ENCODE measurements at places on chromosomes 6 and 20.

GRCh38 chr6:22466665-22467245 is 102.6 kb upstream of the HDGFL1 start:
- H3K4me1 ChIP-seq = peaks cover 16% of the 10 kb centered on the region
- no peak for DNase-seq
- H3K27me3 ChIP-seq = no peaks in the 10 kb centered on the region

GRCh38 chr6:169866140-169866534 is 114.7 kb downstream of the ERMARD start:
- H3K4me1 ChIP-seq = no peaks in the 10 kb centered on the region
- no peaks in the 10 kb centered on the region for H3K36me3 ChIP-seq
- no peak overlapping the region for H3K27ac ChIP-seq
- no peak overlapping the region for H3K4me3 ChIP-seq
- no peaks in the 10 kb centered on the region for H3K27me3 ChIP-seq

- peaks cover 23% of the 10 kb centered on the region for H3K4me1 ChIP-seq
- peaks cover 25% of the 10 kb centered on the region for H3K36me3 ChIP-seq
- peak; percentile 98 for DNase-seq
- H3K27ac ChIP-seq = peak within 1 kb of the TSS; percentile 76
- no peaks in the 10 kb centered on the region for H3K27me3 ChIP-seq
These were observed at the start of the genes PPIL6 and SMPD2 for GRCh38 chr6:109440331-109441068. PPIL6 (minus strand) TSS chr6:109440628; CDS start chr6:109440590, 38 bp downstream. SMPD2 (plus strand) TSS chr6:109440724; CDS start chr6:109441122, 398 bp downstream.

DNA sequence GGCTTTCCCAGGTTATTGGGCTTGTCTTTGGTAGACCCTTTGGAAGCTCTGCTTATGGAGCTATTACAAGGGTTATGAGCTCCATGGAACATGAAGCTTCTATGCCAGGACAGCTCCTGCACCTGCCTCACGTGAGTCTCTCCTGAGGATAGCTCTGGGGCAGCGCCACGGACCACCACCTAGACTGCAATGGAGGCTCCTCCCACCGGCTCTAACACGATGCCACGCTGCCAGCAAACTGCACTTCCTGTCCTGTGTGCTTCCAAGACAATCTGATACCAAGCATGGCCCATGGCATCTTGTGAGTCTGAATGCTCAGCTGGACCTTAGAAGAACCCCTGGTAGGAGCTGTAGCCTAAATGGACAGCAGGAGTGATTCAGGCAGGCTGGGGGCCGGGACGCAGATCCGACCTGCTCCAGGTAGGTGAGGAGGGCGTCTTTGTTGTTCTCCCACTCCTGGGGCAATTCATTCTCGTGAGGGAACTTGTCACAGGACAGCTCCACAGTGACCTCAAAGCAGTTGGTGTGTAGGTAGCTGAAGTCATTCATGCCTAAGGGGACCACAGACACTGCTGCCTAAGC is 5.5 kb downstream of the CPXM1 start:
- H3K36me3 ChIP-seq = peaks cover 19% of the 10 kb centered on the region
- H3K27ac ChIP-seq = no peak overlapping the region
- no peaks in the 10 kb centered on the region for H3K27me3 ChIP-seq

GRCh38 chr20:5923493-5923892 is 26.8 kb downstream of the TRMT6 start:
- no peaks in the 10 kb centered on the region for H3K36me3 ChIP-seq
- H3K27me3 ChIP-seq = no peaks in the 10 kb centered on the region
- no peak overlapping the region for H3K4me3 ChIP-seq
- peaks cover 3% of the 10 kb centered on the region for H3K4me1 ChIP-seq
- H3K27ac ChIP-seq = no peak overlapping the region

GRCh38 chr20:16066571-16066970 is 506.7 kb downstream of the KIF16B start:
- DNase-seq = no peak
- H3K4me1 ChIP-seq = no peaks in the 10 kb centered on the region
- H3K27me3 ChIP-seq = no peaks in the 10 kb centered on the region
- H3K27ac ChIP-seq = no peak overlapping the region

DNA sequence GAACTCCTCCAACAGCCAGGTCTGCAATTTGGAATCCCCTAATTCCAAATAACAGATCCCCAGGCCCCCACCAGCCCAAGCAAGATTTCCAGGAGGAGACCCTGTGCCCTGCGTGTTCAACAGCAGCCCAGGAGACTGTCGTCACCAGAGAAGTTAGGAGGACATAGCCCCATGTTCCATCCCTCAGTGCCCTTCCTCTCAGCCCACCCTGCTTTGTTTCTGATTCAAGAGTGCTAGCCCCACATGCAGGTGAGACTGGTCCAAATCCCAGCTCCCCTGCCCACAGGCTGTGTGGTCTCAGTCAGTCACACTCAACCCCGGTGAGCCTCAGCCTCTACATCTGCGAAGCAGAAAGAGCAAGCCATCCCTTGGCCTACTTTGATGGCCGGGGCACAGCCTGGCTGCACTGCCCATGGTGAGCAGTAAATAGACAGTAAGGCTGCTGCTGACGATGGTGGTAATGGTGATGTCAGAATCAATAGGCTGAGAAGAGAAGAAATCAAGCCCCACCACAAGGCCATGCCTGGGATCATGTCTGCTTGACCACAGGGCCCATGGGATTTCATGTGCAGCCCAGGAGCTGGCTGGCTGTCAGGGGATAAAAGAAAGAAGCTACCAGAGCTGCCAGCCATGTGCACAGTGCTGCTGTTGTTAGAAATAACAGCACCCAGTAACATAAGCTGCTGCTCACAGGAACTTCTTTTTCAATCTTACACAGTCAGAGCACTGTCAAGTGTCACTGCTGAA is 51.5 kb upstream of the NXT1 start:
- H3K27me3 ChIP-seq = peaks cover 91% of the 10 kb centered on the region
- no peaks in the 10 kb centered on the region for H3K4me1 ChIP-seq
- H3K4me3 ChIP-seq = no peak overlapping the region

DNA sequence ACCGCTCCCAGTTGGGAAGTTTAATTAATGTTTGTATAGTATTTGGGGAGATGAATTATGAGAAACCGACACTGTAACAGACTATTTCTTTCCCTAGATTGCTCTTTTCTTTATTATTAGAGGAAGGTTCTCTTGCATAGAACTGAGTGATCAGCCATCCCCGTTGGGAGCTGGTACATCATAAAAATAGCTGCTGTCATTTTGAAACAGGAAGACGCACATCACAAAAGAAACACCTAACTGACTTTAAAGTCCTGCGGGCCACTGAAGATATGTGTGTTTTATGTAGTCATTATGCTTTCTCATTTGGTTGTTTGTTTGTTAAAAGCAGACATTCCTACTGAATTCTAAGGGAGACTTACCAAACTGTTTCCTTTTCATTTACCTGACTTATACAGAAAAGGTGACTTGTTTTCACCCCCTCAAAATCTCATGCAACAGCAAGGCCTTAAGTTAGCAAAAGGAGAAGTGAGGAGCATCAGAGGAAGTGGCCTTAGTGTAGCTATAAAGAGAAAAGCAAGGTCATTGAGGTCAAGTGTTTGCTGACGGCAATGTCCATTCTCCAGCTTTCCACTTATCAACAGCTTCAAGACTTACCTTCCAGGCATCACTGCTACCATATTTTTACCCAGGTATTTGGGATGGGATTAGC is 91.0 kb downstream of the PKHD1 start:
- H3K27me3 ChIP-seq = no peaks in the 10 kb centered on the region
- H3K36me3 ChIP-seq = no peaks in the 10 kb centered on the region
- H3K4me3 ChIP-seq = no peak overlapping the region
- H3K27ac ChIP-seq = no peak overlapping the region
- DNase-seq = no peak
- no peaks in the 10 kb centered on the region for H3K4me1 ChIP-seq

GRCh38 chr6:146905181-146905704 is 299.0 kb upstream of the STXBP5 start:
- H3K4me1 ChIP-seq = peaks cover 14% of the 10 kb centered on the region
- DNase-seq = peak; percentile 15
- H3K4me3 ChIP-seq = no peak overlapping the region

DNA sequence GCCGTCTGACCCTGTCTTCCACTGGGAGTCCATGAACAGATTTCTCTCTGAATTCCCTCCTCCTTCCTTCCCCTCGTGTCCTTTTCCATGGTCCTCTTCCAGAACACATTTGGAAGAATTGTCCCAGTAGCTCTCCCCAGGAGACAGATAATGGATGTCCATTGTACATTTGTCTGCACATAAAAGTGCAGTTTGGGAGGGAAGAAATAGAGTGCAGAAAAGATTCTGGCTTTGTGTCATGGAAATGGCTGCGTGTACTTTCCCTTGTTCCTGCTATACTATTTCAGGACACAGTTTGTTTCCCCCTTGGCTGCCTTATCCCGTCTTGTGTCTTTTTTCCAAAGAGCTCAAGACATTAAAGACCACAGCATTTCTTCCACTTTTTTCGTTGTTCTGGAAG is 127.6 kb downstream of the SYNDIG1 start:
- no peak overlapping the region for H3K27ac ChIP-seq
- no peaks in the 10 kb centered on the region for H3K27me3 ChIP-seq
- no peak overlapping the region for H3K4me3 ChIP-seq

DNA sequence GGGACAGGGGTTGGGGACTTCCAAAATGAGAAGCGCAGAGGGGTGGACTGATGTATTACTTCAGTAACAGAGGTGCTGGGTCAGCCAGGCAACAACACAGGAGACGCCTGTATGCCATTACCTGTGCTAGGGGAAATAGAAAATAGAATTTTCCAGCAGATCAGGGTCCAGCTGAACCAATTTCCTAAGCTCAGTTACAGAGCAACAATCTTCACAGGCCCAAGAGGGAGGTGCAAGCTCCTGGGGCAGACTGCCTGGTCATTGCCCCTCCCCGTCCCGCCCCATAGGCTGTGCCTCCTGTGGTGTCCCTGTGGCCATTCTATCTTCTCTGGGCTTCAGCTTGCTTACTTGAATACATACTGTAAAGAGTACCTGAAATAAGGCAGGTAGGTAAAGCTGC is 3.7 kb downstream of the KCNK5 start:
- no peaks in the 10 kb centered on the region for H3K4me1 ChIP-seq
- no peak for DNase-seq
- no peak overlapping the region for H3K4me3 ChIP-seq
- H3K27ac ChIP-seq = no peak overlapping the region

- peaks cover 24% of the 10 kb centered on the region for H3K27me3 ChIP-seq
- no peak overlapping the region for H3K4me3 ChIP-seq
- H3K4me1 ChIP-seq = no peaks in the 10 kb centered on the region
These were observed 26.5 kb upstream of the PPP1R14C start for GRCh38 chr6:150116200-150116800.

DNA sequence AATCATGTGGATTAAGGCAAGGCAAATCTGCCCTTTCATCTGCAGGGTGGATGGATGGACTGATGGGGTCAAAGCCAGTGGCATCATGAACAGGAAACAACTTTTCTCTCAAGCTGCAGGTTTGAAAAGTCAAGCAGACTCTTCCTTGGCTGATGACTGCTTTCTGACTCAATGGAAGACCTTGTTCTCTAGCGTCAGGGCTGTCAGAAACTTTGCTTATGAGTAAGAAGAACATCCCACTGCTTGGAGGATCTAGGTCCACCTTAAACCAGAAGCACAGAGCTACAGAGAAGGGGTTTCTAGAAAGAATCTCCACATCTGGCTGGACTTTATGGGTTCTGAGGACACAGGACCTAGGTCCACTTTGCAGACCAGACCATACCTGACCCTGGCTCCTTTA is 36.3 kb upstream of the CST5 start:
- no peaks in the 10 kb centered on the region for H3K36me3 ChIP-seq
- no peaks in the 10 kb centered on the region for H3K4me1 ChIP-seq
- no peak overlapping the region for H3K27ac ChIP-seq
- DNase-seq = no peak

- H3K27ac ChIP-seq = no peak overlapping the region
- H3K27me3 ChIP-seq = no peaks in the 10 kb centered on the region
- H3K4me1 ChIP-seq = no peaks in the 10 kb centered on the region
These were observed 107.8 kb upstream of the CITED2 start for GRCh38 chr6:139482287-139482686.

- DNase-seq = no peak
- no peak overlapping the region for H3K4me3 ChIP-seq
- no peaks in the 10 kb centered on the region for H3K27me3 ChIP-seq
- no peaks in the 10 kb centered on the region for H3K36me3 ChIP-seq
- H3K4me1 ChIP-seq = peaks cover 17% of the 10 kb centered on the region
These were observed 83.4 kb downstream of the NOL4L start for GRCh38 chr20:32501709-32502108.

DNA sequence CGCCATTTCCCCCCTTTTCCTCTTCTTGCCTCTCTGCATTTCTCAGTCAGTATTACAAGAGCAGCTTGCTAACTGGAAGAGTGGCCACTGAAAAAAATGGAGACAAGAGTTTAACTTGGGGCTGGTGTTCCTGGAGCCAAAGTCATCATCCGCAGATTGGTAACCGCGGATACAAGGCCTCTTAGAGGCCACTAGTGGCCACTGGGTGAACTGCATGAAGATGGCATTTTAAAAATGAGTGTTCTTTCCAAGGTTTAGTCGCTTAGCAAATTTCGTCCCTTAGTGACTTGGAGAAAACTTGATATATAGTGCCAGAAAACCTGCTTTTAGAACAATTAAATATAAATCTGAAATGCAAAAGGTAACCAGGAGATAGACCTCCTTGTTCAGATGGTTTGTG is 4.8 kb downstream of the F13A1 start:
- H3K4me3 ChIP-seq = no peak overlapping the region
- H3K4me1 ChIP-seq = no peaks in the 10 kb centered on the region
- peaks cover 21% of the 10 kb centered on the region for H3K27me3 ChIP-seq
- H3K36me3 ChIP-seq = no peaks in the 10 kb centered on the region

- no peak overlapping the region for H3K4me3 ChIP-seq
- H3K27me3 ChIP-seq = no peaks in the 10 kb centered on the region
- H3K27ac ChIP-seq = no peak overlapping the region
- no peaks in the 10 kb centered on the region for H3K36me3 ChIP-seq
These were observed 281.7 kb upstream of the TAB2 start for GRCh38 chr6:149035766-149036165.

DNA sequence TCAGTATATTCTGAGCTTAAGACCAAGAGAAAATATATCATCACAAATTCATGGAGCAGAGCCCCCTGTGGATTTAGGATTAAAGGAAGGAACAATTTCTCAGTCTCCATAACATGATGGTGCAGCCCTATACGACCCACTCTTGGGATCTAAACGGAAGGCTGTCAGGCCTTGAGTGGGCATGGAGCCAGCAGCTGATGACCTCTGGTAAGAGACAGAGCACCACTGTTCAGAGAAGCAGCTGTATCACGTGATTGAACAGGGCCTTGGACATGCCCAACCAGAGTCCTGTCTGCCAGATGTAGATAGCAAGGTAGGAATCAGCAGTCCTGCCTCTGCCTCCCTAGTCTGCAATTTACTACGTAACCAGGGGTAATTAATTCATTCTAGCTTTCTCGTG is 259.4 kb upstream of the POU3F2 start:
- DNase-seq = peak; percentile 70
- no peaks in the 10 kb centered on the region for H3K27me3 ChIP-seq
- no peaks in the 10 kb centered on the region for H3K36me3 ChIP-seq
- H3K27ac ChIP-seq = no peak overlapping the region
- H3K4me1 ChIP-seq = peaks cover 12% of the 10 kb centered on the region

DNA sequence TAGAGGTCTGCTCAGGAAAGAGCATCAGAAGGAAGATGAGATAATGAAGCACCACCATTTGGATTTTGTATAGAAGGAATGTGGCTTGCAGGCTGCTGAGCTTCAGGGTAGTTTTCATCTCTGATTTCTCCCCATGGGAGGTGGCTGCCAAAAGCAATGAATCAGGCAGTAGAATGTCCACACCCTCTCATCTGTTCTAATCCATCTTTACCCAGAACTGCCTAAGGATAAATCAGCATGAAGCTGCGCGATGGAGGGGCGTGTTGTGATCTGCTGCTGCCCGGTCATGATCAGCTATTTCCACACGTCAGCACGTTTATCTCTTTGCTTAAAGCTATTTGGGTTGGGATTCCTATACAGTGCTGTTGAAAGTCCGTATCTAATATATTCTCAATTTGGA is 295.4 kb downstream of the FOXA2 start:
- H3K36me3 ChIP-seq = no peaks in the 10 kb centered on the region
- no peaks in the 10 kb centered on the region for H3K27me3 ChIP-seq
- H3K4me3 ChIP-seq = no peak overlapping the region
- DNase-seq = no peak
- no peak overlapping the region for H3K27ac ChIP-seq
- no peaks in the 10 kb centered on the region for H3K4me1 ChIP-seq
